NCI-H1930 (cell line): ENCODE measurements at places on chromosomes 3 and 15.
A peak's percentile ranks its signal among the peaks of the same experiment; 100 is the strongest.

DNA sequence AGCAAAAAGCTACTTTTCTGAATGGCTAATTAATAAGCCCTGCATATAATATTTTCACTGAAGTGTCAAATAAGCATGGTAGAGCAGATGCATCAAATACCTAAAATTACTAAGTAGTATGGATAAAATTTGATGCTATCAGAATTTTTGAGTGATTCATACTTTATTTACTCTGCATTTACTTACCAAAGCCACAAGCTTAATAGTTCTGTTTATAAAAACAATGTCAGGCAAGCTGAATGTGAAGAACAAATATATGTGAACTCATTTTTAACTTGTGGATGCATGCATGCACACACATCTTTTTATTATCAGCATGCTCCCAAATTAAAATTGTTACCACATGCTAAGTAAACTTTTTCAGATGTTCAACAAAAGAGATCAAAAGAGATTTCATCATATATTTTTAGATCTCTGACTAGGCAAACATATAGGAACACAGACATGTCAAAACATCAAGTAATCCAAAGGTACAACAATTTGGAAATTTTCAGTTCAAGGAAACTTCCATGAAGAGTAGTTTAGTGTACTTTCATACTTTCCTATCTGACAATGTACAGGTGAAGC, 969.4 kb downstream of the ROBO1 start:
- DNase-seq = no peak

- no peak for DNase-seq
Measured at GRCh38 chr3:45234250-45234649, 8.2 kb upstream of the TMEM158 start.

DNA sequence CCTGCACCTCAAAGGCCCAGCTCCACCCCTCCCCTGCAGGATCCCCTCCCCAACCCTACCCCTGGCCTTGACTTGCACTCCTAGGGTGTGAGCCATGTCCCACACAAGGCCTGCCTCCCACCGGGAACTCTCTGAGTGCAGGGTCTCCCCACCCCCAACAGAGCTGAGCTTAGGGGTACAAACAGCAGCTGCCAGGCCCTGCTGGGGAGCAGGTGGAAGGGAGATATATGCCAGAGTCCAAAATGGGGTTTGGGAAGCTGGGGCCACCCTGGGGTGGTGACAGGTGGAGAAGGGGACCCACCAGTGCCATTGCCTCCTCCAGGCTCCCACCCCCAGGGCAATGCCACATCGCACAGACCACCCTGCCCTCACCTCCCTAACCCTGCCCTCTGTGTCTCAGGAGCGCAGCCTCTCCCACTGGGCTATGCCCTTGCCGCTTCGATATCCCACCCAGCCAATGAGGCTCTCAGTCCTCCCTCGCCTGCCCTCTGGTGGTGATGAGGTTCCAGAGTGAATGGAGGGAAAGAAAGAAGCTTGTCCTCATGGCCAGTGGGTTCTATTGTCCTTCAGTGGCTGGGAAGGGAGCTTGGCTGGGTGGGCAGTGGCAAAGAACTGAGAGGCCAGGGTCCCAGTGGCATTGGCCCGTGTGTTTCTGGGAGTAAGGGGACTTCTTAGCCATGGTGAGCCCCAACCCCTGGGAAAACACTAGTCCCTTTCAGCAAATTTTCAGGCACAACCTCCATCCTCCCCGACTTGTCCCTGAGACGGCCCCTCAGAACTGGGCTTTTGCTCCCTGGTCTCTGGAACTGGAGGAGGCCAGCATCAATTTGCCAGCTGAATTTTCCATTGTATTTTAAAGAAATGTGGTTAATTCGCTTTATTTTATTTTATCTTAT, 46.8 kb downstream of the CYP11A1 start:
- DNase-seq = peak; percentile 54

GRCh38 chr3:34106879-34107278, 308.4 kb downstream of the PDCD6IP start:
- DNase-seq = no peak

DNA sequence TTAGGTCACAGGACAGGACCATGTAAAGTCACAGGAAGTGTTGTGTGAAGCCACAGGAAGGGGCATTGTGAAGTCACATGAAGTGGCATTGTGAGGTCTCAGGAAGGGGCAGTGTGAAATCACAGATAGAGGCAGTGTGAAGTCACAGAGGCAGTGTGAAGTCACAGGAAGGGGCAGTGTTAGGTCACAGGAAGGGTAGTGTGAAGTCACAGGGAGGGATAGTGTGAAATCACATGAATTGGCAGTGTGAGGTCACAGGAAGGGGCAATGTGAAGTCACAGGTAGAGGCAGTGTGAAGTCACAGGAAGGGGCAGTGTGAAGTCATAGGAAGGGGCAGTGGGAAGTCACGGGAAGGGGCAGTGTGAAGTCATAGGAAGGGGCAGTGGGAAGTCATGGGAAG, 37.9 kb downstream of the GASK1A start:
- DNase-seq = no peak

- DNase-seq = no peak
Measured at GRCh38 chr3:100030914-100031425, 83.3 kb downstream of the FILIP1L start.

- DNase-seq = no peak
Measured at GRCh38 chr15:75161106-75161916, 40.4 kb upstream of the C15orf39 start.

- no peak for DNase-seq
Measured at GRCh38 chr15:93324186-93324975, 235.4 kb upstream of the RGMA start.

- DNase-seq = no peak
Measured at GRCh38 chr3:156396851-156397250, 158.1 kb downstream of the SSR3 start.

GRCh38 chr3:126750756-126751121, 46.7 kb downstream of the CHCHD6 start:
- no peak for DNase-seq

GRCh38 chr3:59180006-59180405, 130.2 kb upstream of the CFAP20DC start:
- DNase-seq = no peak

DNA sequence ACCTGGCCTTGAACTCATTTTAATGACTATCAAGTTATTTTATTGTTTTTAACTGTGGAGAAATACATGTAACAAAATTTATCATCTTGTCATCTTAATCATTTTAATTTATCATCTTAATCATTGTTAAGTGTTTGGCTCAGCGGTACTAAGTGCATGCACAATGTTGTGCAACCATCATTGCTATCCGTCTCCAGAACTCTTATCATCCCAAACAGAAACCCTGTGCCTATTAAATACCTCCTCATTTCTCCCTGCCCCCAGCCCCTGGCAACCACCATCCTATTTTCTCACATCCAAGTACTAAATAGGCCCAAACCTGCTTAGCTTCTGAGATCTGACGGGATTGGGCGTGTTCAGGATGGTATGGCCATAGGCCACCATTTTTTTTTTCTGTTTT, 51.5 kb upstream of the UBP1 start:
- no peak for DNase-seq

DNA sequence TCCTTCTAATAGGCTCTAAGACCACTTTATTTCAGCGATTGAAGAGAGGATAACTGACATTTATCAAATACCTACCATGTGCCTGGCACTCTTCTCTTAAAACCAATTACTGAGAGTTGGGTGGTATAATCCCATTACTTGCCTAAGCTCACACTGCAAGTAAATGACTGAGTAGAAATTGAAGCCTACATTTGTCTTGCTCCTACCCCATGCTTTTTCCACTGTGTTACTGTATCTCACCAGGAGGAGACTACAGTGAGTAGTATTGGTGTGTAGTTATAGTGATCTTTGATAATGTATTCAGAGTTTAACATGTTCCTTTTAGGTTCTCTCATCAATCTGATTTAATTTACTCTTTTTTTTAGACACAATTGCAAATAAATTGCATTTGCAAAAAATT, 20.7 kb downstream of the EIF2A start:
- DNase-seq = no peak

DNA sequence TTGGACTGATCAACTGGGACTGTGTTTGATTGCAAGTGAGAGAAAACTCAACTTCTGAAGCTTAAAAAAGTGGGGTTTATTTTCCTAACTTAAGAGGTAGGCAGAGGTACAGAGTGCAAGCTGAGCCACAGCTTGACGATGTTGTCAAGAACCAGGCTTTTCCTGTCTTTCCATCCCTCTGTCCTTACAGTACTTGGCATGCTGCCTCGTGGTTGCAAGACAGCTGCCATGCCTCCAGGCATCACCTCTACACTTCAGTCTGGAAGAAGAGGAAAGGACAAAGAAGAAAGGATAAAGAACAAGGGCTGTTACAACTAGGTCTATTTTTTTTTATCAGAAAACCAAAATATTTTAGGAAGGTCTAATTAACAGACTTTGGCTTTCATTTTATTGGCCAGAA, 51.8 kb upstream of the GALNT15 start:
- no peak for DNase-seq

- DNase-seq = no peak
Measured at GRCh38 chr15:33098094-33099058, 96.1 kb downstream of the FMN1 start.

GRCh38 chr3:52547143-52547542, 10.7 kb downstream of the UQCC5 start:
- DNase-seq = no peak

DNA sequence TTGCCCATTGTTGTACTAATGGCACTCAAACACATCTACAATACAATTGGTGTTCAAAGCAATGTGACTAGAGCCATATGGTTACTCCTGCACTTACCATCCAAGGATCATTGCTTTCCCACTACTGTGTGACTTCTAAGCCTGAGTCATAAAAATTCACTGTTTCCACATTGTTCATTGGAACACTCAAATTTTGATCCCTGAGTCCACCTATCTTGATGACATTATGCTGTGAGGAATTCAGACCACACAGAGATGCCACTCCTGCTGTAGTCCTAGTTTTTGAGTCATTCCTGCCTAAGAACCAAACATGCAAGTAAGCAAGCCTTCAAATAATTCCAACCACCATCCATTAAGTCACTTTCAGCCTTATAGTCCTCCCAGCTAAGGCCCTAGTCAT, 176.2 kb downstream of the EFHB start:
- DNase-seq = no peak

DNA sequence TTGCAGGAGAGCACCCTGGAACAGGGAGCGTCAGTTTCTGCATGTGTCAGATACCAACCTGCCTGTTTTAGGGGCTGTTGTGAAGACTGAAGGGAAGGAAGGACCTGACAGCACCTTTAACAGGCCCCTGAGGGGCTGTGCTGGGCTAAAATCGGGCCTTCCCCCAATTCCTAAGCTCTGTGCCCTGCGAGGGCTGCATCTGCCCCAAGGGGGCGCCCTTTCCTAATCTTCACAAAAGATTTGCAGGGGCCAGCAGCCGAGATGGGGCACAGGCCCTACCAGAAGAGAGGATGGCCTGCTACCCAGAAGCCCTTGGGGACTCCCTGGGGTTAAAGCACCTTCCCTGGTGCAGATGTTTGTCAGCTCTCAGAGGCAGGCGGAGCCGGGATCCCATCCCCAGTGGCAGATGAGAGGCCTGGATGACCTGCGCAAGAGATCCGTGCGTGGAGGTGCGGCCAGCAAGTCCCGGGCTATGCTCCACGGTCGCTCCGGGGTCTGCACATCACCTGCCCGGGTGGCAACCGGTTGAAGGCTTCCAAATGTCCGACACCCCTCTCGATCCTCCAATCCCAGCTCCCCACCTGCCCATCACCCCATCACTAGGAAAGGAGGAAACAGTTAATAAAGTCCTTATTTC, 53.6 kb downstream of the RHCG start:
- DNase-seq = peak; percentile 41

DNA sequence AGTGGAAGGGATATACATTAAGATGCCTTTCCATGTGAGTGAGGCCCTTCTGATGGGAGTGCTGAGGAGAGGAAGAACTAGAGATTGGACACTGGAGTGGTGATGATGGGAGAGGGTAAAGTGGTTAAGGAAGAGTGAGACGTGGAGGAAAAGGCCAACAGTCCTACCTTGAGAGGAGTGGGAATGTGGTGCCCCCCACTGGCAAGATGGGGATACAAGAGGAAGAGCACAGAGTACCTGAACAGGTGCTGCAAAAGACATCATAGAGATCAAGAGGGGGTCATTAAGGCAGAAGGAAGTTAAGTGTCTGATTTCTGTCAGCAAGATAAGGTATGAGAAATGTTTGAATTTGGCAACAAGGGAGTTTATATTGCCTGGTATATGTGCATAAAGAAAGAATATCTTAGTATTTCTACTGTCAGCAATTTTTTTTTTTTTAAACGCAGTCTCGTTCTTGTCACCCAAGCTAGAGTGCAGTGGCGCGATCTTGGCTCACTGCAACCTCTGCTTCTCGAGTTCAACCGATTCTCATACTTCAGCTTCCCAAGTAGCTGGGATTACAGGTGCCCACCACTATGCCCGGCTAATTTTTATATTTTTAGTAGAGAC, 34.0 kb downstream of the ARIH2 start:
- no peak for DNase-seq

DNA sequence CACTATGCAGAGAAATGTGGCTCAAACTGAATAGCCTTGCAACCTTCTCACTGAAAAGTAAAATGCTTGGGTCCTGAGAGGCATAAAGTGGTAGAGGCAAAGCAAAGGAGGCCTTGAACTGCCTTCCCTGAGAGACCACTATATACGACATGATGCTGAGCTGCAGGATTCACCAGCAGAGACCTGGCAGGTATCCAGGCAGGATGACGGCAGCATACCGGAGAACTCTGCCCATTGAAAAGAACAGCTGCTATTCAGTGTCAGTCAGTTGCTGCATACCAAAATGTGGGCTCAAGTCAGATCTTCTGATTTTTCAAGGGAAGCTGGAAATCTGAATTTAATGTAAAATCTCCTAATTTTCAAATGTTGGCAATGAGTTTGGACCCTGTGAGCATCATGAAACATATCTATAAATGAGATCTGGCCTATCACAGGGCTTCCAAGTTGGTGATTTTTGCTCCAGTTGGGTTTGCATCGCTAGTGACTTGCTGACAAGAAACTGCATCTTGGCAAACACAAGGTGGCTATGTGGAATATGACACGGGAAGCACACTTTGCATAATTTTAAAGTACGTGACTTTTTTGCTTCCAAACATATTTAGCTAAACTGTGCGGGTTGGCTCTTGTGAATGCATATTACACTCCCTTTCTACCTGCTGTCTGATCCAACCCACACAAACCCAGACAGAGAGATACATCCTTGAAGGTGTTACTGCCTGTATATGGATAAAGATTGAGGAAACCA, 529.0 kb downstream of the AGBL1 start:
- DNase-seq = no peak

- no peak for DNase-seq
Measured at GRCh38 chr3:129398803-129399144, 29.7 kb downstream of the EFCAB12 start.

DNA sequence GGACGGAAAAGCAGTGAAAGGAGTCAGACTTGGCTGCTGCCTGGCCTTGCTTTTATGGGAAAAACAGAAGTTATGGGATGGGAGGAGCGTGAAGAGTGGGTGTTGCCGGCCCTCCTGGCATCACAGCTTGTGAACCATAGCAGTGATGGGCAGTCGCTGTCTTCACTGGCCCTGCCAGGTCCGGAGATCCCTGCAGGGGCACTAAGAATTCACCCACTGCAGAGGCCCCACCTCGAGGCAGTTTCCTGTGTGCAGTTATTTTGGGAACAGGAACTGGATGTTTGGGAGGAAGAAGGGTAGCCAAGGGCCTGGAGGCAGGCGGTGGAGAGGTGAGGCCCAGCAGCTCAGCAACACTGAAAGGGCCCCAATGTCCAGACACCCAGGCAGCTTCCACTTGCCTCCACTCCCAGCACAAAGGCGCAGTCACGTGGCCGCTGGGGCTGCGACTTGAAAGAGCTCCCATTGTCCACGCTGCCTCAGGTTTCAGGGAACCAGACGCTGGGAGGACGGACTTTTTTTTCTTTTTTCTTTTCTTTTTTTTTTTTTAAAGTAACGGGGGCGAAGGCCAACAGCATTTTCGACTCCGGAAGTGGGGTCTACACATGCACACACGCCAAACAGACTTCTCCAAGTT, 255.6 kb downstream of the ZNF621 start:
- no peak for DNase-seq
